Stimulated activated naive CD4-positive, alpha-beta T cell treated with Interleukin-2 at 50 U/mL for 16 hours (primary cell): ENCODE measurements at places on chromosomes 12 and 14.

DNA sequence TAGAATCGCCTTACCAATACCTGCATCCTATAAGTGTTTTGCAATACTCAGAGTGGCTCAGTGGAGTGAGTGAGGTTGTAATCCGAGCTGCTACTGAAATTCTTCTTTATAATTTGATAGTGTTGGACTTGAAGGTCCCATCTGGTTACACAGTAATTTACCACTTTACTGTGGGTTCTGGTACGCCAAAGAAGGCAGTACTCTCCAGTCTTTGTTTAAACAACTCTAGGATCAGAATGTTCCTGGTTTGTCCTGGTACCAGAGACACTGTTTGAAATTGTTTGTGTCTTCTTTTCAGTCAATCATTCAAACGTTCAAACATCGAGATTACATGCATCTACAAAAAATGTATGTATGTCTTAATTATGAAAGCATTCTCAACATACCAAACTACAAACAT lies 51.3 kb upstream of the AMN1 start:
- no peak for DNase-seq

GRCh38 chr12:70661466-70662161 lies 24.4 kb upstream of the PTPRB start:
- DNase-seq, result no peak

DNA sequence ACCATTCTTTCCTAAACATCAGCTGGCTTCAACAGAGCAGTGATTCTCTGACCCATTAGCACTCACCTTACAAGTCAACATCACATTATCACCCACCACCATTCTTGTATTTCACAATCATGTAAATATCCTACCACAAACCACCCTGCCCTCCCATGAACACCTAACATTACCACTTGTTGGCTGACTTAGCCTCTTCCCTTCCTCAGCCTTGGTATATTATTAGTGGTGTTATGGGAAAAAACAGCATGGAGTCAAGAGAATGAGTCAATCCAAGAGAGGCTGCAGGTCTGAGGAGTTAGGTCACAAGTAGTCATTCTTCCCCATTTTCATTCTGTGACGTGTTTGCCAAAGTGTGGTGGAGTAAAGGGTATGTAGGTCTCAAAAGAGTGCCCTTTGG lies 22.3 kb upstream of the MGP start:
- DNase-seq, result no peak

DNA sequence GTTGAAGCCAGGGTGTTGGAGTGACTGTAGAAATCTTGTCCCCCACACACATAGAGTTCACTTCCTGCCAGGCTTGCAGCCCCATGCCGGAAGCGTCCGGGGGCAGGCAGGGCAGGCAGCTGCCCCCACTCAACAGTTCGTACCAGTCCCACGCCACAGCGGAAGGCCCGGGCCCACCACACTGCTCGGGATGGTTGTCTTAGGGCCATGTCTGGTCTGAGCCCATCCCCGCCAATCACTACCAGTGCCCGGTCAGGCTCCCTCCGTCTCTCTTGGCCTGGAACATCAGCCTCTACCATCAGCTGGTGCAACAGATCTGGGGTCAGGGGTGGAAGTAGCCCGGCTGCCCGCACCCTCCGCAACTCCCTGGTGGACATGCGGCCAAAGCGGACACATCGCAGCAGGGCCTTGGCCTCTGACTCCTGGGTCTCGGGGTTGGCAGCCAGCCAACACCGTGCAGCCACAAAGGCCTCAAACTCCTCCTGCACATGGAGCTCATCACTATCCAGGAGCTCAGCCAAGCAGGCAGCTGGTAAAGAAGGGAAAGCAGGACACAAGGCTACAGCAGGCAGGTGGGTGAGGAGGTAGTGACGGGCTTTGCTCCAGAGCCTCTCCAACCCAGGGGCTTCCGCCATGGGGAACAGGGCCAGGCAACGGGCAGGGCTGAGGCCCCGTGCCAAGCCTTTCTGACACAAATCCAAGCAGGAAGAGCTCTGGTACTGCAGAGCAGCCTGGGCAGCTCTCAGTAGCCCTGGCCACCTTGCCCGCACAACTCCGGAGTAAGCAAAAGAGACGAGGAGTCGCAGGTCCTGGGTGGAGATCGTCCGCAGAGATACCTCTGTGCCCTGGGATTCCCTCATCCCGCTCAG lies 5.9 kb downstream of the KLHL33 start:
- DNase-seq, result no peak

DNA sequence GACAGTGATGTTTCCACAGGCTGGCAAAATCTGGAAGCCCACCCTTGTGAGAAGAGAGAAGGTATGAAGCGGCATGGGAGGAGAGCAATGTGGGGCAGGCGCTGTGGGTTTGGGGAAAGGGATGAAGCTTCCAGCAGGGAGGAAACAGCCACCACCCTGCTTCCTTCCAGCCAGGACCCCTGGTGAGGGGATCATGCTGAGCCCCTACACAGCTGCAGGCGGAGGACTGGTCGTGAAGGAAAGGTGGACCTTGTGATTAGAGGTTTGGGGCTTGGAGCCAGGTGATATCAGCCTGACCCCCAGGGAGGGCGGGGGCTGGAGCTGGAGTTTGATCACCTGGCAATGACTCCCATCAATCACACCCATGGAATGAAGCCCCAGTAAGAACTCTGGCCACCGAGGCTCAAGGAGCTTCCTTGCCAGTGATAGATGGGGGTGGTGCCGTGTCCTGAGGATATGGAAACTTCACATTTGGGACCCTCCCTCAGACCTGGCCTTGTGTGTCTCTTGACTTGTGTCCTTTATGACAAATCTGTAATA lies 48.6 kb downstream of the RIMBP2 start:
- DNase-seq, result no peak

GRCh38 chr14:67917006-67917405 lies 97.4 kb downstream of the RAD51B start:
- DNase-seq, result no peak

- no peak for DNase-seq
These were observed 382.4 kb downstream of the VRK1 start for GRCh38 chr14:97179573-97179972.

DNA sequence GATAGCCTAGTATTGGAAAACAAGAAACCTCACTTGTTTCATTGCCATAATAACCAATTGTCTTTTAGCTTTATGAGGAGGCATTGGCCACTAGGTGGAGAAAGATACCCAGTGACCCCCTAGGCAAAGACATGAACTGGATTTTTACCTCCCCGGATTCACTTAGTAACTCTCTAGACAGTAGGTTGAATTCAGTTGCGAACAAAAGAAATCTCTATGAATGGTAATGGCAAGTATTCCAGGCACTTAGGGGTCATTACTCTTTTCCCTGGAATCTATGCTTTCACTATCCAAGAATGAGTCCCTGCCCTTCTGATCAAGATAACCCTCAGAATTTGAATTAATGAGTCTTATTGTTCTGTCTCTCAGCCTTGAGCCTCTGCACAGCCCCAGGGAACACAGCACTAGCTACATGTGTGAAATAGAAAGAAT lies 29.5 kb upstream of the RHOJ start:
- no peak for DNase-seq

- no peak for DNase-seq
These were observed 31.0 kb upstream of the AMN1 start for GRCh38 chr12:31759632-31760459.

GRCh38 chr12:91384806-91385205 lies 202.2 kb upstream of the DCN start:
- DNase-seq, result no peak

DNA sequence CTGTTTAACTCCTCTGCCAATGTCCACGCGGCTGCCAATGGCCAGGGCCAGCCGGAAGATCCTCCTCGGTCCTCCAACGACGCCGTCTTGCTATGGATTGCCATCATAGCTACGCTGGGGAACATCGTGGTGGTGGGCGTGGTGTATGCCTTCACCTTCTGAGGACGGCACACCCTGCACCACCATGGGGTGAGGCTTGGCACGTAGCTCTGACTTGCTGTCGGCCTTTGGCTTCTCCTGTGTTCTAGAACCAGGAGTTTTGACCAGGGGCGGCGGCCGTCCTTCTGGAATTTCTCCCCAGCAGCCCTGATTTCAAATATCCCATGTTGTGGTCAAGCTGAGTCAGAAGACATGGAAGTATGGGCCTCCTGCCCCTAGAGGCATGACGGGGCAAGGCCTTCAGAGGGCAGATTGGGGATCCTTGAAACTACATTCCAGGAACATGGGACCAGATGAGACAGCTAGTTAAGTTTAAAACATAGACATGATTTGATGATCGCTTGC lies 47.5 kb downstream of the C14orf132 start:
- no peak for DNase-seq

DNA sequence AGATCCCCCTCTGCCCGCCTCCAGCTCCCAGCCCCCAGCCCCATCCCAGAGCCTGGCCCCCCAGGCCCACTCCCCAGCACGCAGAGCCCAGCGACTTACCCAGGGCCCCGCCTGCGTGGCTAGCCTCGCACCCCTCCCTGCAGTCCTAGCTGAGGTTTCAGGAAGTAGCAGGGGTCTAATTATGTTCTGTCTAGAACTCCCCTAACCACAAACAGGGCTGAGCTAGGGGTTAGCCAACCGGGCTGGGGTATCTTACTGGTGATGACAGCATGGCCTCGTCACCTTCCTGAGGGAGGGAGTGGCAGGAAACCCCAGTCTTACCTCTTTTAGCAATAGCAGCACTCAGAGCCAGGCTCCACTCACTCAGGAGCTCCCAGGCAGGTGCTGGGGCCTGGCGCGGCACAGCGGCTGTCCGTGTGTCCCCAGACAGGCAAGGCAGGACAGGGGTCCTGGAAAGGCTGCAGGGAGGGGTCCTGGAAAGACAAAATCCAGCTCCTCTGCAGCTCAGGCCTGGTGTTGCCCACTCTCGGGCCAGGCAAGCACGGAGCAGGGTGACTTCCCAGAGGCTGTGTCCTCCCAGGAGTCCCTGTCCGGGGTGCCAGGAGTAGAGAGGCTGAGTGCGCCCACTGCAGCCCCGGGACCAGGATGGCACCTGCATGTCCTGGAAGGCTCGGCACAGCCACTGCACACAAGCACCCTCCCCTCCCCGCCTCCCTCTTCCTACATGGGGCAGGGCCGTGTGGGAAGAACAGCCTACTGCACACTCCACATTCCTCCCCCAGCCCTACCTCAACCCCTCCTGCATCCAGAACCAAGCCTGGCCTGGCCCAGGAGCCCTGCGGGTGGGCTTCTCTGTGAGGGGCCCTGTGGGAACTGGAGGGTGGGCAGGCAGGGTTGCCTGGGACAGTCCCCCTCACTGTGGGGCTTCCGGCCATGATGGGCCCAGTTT lies at the start of gene GPR132:
GPR132 (minus strand) TSS at position 151 of the 949 bp plus-strand sequence. CDS start 10,010 bp downstream, outside the sequence.
- peak; percentile 86 for DNase-seq

DNA sequence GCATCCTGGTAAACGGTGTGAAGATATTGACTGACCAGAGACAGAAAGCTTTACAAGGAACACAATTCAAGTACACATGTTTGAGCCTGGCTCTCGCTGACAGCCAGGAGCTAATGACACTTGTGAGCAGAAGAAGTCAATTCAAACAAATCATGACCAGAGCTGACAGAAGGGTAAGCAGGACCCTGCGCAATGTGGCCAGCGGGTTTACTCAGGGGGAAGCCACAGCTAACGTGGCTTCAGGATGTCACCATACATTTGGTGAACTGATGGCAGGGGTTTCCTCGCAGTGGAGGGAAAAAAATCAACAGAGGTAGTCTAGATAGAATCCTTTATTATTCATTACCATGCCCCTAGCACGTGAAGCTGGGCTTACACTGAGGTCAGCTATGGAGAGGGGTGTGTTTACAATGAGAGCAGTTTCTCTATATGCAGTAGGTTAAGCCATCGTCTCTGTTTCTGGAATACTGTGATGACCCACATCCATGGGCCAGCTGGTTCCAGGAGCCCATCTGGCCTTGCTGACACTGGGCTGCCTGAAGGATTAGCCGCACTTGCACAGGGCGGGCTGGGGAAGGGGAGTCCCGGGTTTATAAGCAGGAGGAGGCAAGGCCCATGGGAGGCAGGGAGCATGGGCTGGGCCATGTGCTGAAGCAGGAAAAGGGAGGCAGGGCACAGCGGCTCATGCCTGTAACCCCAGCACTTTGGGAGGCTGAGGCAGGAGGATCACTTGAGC lies 198.2 kb upstream of the PRMT8 start:
- DNase-seq, result no peak

DNA sequence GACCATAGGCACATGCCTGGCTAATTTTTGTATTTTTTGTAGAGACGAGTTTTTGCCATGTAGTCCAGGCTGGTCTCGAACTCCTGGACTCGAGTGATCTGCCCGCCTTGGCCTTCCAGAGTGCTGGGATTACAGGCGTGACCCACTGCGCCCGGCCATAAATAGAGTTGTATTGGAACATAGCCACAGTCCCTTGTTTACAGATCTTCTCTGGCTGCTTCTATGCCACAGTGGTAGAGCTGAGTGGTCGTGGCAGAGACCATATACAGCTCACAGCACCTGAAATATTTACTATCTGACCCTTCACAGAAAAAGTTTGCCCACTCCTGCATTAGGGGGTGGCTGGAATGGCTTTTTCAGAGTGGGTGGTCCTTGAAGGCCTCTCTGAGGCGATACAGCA lies 28.0 kb upstream of the TSPAN9 start:
- no peak for DNase-seq

GRCh38 chr14:58954901-58955861 lies 233.3 kb upstream of the DAAM1 start:
- DNase-seq, result no peak

- DNase-seq, result no peak
These were observed 69.8 kb downstream of the RERG start for GRCh38 chr12:15151161-15152091.

DNA sequence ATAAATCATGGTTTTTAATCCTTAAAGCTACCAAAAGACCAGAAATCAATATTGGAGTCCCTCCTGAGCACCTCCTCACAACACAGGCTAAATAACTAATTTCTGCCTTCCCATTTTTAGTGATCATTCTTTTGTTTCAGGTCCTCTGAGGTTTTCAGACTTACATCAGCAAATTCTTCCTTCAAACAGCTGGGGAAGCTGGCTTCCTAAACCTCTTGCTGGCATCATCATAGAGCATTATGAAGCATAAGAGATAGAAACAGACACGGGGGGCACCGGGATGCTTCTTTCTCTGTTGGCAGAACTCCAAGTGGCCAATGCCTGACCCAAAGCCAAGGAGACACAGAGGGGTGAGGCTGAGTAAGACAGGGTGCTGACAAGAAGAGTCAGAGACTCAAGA lies 47.9 kb upstream of the DBX2 start:
- DNase-seq, result no peak

DNA sequence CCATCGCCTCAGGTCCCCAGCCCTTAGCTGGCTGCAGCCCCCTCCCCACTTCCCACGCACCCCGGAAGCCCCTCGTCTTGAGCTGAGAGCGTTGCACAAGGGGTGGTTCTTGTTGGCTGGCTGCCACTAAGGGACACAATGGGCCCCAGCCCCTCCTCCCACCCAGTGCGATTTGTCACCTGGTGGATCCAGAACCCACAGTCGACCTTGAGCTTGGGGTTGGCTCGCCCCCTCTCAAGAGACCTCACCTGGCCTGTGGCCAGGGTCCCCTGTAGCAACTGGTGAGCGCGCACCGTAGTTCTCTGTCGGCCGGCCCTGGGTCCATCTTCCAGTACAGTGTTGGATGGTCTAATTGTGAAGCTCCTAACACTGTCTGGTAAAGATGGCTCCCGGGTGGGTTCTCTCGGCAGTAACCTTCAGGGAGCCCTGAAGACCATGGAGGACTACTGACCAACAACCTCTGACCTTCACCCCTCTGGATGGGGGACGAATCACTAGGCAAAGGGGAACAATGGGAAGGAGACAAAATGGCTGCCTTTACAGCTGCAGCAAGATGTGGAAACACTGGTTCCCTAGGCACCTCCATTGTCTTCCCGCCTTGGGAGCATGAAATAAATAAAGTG lies 6.6 kb downstream of the PHB2 start:
- DNase-seq, result no peak

GRCh38 chr14:54555651-54556050 lies 11.3 kb upstream of the SAMD4A start:
- DNase-seq, result no peak
